ENCODE measurements at places on chromosomes 5 and 9. TPM values are rescaled to one million over a fixed set of nuclear protein-coding genes. Genes with fewer than 3 reads are reported as not detected.

Gene CMBL
- total RNA-seq: 21.9 TPM

Gene GPR150
- 0.07 TPM for total RNA-seq

Gene CENPK
- total RNA-seq: 35.5 TPM

Gene CAVIN4
- 0.39 TPM for total RNA-seq
